ENCODE measurements at places on chromosomes 6 and 20.

DNA sequence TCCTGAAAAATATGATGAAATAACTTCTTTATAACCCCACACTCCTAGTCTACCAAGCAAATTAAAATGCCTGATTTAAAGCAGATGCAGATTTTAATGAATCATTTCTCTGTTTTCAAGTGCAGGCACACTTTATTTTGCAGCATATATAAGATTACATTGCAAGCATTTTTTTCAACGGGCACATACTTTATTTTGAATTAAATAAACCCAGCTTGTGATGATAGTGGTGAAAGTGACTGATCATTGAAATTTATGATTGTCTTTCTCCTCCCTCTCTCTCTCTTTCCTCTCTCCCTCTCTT, 12.2 kb upstream of the MOXD1 start:
- DNase-seq = no peak

DNA sequence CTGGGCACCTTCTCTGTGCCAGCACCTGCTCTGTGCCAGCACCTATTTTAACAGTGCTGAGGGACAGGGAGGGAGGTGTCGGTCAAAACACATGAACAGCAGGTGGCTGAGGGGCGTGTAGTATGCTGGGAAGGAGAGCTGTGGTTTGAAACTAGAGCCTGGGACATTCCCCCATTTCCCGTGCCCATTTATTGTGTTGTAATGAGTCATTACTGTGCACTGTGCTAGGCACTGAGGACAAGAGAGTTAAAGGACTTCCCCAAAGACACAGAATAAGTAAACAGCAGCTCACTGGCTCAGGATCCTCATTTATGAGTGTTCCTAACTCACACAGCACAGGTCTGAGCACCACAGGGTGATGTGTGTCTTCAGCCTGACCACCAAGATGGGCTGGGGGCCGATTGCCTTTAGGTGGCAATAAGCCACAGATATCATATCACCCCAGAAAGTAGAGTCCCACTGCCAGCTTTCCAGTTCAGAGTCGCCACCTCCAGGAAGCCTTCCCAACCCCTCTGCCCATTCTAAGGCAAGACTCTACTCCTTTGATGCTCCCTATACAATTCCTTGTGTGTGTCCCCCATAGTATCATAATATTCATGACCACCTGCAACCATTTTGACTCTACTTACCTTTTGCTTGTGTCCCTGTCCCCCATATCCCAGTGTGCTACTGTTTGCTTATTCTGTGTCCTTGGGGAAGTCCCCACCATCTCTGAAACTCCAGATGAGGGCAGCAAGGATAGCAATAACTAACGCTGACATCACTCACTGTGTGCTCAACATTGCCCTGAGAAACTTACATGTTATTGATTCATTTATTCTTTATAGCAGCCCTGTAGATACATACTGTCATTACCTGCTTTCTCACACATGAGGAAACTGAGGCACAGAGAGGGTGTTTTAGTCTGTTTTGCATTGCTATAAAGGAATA, 87.3 kb downstream of the TOX2 start:
- DNase-seq = no peak

DNA sequence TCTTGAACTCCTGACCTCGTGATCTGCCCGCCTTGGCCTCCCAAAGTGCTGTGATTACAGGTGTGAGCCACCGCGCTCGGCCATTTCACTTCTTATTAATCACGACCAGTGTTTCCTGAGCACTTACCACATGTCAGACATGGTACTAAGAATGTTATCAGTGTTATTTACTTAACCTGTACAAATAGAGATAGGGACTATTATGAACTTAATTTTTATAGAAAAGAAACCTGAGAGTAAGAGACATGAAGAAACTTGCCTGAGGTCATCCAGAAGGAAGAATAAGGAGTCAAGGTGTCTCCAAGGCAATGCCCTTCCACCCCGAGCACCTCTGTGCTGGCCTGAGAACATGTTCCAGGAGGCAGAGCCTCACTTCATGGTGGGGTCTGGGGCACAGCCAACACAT, 29.3 kb upstream of the EZR start:
- DNase-seq = no peak

DNA sequence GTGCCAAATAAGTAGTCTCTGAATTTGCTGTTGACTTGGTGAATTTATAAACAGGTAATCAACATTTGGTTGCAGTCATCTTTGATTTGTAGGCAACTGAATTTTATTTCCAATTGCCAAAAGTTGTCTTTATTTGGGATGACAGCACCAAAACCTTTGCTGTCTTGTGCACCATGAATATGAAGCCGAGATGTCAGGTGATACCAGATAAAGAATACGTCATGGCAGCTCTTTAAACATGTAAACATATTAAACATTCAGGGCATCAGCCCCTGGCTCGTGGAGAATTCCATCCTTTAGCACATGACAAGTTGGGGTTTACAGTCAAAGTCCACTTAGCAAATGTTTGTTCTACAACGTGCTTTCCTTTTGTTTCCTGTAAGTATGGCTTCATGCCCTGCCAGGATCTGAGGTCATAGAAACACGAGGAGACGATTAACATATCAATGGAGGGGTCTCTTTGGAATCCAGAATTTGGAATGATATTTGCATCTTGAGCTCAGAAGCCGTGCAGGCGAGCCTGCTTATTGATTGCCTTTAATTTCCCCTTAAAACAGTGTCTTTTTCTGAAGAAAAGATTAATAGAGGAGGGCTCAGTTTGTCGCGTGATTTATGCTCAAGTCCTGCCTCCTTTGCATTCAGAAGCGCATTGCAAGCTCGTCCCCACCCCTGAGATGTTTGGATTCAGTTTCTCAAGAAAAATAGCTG, 170.2 kb upstream of the ZNF217 start:
- no peak for DNase-seq

DNA sequence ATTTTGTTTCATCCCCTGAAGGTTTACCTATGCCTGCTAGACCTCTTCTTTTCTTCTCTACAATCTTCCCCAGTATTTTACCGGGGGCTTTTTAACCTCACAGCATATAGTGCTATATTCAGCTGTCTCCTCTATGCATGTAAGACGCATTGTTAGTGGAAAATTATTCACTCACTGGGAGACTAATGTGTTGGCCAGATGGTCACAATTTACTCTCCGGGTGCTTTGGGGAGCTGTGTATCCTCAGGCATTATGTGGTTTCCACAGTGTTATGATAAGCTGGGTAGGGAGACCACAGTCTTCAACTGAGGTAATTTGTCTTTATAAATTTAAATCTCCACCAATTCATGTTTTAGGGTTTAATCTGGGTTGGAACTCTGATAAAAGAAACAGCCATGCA, 553.8 kb upstream of the PTCHD4 start:
- no peak for DNase-seq

- no peak for DNase-seq
Measured at GRCh38 chr6:138824482-138825144, 28.7 kb downstream of the ECT2L start.

DNA sequence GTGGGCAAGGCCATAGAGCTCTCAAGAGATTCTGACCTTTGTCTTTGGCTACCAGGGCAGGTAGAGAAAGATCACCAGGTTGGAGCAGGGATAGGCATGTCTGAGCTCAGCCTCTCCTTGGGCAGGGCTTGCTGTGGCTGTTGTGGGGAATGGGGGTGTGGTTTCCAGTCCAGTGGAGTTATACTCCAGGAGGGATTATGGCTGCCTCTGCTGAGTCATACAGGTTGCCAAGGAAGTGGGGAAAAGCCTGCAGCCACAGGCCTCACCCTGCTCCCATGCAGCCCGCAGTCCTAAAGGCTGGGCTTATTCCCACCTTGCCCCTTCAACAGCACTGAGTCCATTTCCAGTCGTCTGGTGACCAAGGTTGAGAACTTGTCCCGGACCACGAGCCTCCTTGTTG, 21.9 kb downstream of the MEP1A start:
- no peak for DNase-seq

- DNase-seq = no peak
Measured at GRCh38 chr6:84269947-84270733, 42.7 kb upstream of the CEP162 start.

GRCh38 chr20:25364180-25364788, 26.4 kb downstream of the ABHD12 start:
- DNase-seq = no peak

All from urinary bladder (tissue), 4 donors.